GM03348 (cell line): ENCODE measurements at places on chromosomes 11 and 22.

DNA sequence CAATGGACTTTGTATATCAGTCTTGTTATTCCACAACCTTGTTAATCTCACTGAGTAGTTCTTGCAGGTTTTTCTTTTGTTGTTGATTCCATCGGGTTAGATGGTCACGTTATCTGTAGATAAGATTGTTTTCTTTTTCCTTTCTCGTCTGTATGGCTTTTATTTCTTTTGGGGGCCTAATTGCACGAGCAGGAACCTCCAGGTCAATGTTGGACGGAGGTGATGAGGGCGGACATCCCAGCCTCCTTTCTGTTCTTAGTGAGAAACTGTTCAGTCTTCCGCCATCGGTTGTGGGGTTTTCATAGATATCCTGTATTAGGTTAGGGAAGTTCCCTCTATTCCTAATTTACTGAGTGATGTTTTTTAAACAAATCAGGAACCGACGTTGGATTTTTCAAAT, 4.8 kb upstream of the PRR33 start:
- DNase-seq: no peak

GRCh38 chr22:43203471-43203981, 16.6 kb upstream of the TTLL12 start:
- DNase-seq: no peak

DNA sequence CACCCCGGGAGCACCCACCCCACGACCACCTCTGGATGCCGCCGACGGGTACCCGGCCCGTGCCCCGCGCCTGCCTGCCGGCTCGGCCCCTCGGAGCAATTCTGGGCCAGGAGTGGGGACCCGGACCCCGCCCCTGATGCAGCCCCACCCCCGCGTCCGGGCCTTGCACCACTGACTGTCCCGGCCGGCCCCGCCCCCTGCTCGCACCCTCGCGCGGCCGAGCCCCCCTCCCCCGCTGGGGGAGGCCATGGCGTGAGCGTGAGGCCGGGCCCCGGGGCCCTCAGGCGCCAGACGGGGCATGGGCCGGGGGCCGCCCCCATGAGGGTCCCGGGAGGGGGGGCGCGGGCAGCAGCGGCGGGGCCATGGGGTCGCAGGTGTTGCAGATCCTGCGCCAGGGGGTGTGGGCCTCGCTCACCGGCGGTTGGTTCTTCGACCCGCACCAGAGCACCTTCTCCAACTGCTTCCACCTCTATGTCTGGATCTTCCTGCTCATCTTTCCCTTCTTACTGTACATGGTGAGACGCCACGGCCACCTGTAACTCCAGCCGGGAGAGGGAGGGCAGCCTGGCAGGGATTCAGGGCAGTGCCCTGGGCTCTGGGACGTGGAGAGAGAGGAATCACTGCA, 486 bp downstream of the PCNX3 start:
- peak; percentile 80 for DNase-seq

DNA sequence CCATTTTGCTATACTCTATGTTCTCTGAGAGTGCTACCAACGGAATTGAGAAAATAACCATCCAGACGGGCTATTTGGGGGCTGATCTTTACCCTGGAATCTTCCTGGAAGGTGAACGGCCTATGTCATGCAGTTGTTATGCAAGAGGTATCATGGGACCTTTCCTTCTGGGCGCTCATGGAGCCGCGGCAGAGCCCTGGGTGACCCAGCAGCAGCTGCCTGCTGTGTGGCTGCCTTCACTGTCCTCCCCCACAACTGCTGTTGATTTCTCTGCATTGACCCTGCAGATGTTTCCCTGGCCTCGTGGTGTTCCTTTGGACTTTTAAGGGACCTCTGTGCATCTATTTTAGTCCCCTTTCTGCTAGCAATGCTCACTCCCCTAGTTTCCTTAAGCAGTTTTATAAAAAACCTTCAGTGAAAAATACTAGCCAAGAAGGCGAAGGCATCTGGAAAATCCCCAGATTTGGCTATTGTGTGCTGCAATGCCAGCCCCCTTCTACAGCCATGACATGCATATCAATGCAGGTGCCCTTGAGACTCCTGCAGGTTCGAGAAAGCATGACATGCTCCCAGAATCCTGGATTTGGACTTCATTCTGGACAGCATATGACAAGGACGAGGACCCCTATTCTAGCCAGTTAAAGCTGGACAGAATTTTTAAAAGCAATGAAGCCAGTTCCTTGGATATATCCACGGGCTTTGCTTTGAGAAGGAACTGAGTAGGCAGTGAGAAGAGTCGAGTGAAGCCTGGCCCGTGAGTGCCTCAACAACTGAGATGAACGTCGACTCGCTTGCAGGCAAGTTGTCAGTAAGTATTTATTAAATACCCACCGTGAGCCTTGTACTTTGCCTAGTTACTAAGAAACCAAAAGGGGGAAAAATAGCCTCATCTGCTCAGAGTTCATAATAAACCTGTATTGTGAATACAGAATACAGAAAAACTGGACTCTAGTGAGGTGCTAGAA, at the start of gene SLC25A18:
Gene SLC25A18, plus strand, starts transcription at position 593 of the 965 bp plus-strand sequence. CDS start 16,447 bp downstream, outside the sequence.
- DNase-seq: no peak

GRCh38 chr11:62909107-62909894, 11.9 kb downstream of the CHRM1 start:
- DNase-seq: peak; percentile 79

DNA sequence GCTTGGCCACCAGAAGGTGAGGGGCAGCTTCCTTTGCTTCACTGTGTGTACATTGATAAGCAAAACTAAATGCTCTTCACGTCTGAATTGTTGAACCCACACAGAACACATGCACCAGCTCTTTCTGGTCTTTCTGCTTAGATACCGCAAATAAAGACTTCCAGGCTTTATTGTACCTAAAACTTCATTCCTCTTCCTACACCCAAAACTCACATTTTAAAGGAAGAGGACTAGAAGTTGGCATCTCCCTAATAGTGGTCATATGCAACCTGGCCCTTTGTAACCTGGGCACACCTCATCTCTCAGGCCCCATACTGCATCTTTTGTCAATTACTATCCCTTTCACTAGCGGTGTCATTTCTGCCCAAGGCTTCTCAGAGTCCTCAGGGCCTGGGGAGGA, 5.9 kb downstream of the SLC17A6 start:
- DNase-seq: no peak

- peak; percentile 88 for DNase-seq
Measured at GRCh38 chr11:783581-784015, 6.3 kb downstream of the CEND1 start.

DNA sequence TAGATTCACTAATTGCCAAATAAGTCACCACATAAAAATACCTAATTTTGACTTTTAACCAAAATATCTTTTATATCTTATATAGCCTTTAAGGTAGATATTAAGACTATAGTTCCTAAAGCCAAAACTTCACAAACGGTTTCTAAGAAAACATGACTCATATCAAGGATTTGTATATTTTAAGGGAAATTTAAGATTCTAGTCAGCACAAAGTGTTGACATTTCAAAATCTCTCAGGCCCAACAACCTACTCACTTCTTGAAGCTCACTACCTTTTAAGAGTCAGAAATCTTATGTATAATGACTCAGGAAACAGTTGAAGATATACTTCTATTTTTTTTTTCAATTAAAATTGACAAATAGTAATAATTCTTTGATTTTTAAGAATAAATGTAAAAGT, 221.9 kb downstream of the SBF2 start:
- DNase-seq: no peak

- DNase-seq: no peak
Measured at GRCh38 chr11:130370845-130371590, 56.3 kb upstream of the ZBTB44 start.

DNA sequence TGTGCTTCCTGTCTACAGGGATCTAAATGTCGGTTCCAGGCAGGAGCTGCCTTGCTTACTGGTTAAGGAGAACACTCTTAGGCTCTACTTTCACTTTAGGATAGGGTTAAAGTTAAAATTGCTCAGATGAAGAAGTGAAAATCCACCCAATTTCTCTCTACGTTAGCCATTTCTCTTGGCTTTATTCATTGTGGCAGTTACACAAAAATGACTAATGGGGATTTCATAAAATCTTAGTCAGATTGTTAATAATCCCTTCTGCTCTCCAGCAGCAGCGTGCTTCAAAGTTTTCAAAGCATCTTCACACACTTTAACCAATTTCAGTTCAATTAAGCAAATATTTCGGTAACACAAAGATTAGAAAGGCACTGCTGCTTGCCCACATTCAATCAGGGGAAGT, 58.4 kb upstream of the RCN1 start:
- DNase-seq: no peak

DNA sequence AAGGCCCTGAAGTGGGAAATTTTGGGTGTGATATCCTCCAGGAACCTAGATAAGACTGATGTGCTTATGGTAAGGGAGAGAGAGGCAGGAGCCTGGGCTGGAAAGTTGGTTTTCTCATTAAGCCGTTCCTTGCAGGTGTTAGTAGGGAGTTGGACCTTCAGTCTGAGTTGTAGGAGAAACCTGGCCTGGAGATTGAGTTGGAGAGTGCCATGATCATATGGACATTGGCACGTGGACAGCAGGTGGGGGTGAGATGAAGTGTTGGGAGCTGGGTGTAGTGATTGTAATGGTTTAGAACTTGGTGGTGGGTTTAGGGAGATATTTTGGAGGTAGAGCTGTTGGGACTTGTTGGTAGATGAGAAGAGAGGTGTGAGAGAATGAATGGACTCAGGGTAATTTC, 4.9 kb downstream of the PPP6R2 start:
- DNase-seq: no peak

GRCh38 chr11:93291898-93292297, 38.6 kb upstream of the DEUP1 start:
- no peak for DNase-seq

- no peak for DNase-seq
Measured at GRCh38 chr11:3684819-3685172, 13.6 kb upstream of the CHRNA10 start.

GRCh38 chr11:123100379-123101085, 38.6 kb upstream of the HSPA8 start:
- peak; percentile 40 for DNase-seq

DNA sequence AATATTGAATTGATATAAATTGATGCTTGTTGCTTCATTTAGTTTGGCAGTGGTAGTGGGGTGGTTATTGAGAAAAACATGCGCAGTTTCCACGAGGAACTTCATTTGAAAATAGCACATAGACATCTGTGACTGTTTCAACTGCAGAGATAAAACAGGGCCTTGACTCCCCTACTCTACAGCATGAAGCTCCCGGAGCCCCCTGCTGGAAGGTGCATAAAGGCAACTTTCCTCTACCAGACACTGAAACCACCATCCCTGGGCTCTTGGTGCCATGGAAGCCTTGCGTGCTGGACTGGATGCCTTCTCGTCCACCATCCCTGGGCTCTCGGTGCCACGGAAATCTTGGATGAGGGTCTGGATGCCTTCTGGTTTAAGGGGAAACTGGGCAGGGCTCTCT, 195.9 kb downstream of the CSNK2A3 start:
- peak; percentile 60 for DNase-seq

DNA sequence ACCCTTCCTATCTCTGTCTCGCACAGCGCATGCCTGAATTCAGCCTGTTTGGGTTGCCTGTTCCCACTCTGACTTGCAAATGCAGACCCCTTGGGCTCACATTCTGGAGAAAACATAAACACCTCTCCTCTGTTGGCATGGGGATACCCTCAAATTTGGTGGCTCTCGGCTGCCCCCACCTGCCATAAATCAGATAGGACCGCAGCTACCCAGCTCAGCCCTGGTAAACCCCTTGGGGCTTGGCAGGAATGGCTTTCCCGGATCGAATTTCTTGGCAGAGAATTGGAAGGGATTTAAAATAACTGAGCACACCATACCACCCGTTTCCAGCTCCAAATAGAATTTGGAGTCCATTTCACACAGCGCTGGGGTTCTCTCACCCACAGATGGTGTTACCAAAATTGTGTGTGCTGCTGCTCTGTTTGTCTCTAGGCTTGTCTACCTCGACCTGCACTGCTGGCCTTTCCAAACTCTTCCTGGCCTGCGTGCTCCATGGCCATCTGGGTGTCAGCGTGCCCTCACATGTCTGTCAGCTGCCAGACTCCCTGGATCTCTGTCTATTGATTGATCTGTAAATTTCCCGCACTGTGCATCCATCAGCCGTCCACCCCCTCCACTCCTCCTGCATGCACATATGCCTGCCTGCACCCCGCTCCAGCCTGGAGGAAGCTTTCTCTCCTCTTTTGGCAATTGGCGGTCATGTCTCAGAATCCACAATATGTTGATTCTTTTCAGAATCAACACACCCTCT, 134.0 kb downstream of the NTM start:
- no peak for DNase-seq

DNA sequence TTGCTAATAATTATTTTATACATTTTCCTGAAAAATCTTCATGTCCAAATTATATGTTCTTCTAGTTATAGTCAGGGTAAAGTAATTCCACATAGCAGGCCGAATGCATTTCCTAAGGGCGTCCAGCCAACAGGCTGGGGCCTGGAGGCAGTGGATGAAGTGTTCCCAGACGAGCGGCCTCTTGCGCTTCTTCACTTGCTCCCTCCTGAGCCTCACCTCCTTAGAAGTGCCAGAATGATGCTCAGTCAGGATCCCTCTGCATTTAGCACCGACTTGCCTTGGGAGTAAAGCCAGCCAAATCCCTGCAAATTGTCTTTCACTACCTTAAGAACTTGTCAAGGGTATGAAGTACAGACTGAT, 1.5 kb downstream of the OLFML1 start:
- DNase-seq: peak; percentile 24

DNA sequence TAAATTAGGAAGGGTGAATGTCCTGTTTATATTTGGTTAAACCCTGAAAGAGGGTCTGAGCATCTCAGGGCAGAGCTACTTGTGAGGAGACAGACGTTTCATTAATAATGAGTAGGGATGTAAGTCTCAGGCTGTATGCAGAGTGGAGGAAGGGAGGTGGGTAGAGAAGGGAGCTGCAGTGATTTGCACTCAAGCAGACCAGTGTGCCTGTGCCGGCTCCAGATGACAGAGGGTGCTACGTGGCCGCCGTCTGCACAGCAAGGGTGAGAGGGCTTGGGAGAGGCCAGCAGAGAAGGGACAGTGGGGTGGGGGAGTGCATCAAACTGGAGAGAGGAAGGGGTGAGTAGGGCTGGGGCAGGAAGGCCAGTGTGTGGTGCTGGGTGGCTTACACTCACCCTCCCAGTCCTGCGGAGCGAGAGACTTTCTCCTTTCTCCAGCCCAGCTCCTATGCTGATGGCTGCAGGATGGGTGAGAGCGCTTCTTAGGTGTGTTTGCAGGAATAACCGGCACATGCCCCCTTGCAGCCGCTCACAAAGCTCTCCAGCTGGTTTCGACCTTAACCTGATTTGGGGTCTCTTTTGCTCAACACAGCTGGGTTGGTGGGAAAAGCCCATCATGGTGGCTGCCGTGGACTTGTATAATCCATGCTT, 130.6 kb downstream of the ST3GAL4 start:
- DNase-seq: no peak

GRCh38 chr11:104151404-104152204, 12.3 kb downstream of the PDGFD start:
- DNase-seq: peak; percentile 13

DNA sequence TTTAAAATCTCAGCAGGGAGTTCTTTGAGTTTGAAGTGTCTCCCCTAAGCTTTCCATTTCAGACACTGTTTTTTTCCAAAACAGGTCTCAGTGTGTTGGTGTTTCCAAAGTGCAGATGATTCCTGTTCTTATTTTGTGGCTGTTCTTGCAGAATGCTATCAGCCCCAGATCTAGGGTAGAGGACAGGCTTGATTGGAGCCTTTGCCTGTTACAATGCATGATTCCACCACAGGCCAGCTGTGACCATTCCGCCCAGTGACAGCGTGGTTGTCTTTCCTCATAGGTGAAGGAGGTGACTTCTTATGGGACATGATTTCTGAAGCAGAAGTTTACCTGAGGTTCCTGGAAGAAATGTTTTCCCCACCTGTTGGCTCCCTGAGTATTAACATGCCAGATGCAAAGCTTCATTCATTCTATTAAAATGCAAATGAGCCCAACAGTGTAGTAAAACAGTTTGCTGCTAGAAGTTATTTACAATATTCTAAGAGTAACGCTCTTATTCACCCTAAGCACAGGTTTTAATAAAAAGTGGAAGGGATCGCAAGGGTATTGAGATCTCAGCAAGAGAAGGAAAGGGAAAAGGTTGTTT, 36.9 kb upstream of the BIRC3 start:
- DNase-seq: no peak
